ENCODE measurements at places on chromosomes 4 and X.
A peak's percentile ranks its signal among the peaks of the same experiment; 100 is the strongest.

DNA sequence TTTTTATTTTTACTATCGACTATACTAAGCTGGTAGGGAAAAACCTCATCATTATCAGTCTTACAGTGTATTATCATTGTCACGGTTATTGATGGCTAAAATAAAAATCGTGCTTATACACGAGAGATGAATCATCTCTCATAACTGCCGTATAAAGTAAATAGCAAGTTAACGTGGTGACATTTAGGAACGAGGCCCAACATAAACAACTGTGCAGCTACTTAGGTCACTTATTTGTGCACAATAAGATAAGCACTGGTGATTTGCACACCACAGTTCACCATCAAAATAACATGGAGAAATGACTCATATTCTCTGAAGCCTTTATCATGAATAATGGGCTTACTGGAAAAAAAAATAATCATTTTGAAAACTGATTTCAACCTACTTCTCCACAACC lies 482.0 kb upstream of the TENM3 start:
- peak; percentile 33 for DNase-seq

DNA sequence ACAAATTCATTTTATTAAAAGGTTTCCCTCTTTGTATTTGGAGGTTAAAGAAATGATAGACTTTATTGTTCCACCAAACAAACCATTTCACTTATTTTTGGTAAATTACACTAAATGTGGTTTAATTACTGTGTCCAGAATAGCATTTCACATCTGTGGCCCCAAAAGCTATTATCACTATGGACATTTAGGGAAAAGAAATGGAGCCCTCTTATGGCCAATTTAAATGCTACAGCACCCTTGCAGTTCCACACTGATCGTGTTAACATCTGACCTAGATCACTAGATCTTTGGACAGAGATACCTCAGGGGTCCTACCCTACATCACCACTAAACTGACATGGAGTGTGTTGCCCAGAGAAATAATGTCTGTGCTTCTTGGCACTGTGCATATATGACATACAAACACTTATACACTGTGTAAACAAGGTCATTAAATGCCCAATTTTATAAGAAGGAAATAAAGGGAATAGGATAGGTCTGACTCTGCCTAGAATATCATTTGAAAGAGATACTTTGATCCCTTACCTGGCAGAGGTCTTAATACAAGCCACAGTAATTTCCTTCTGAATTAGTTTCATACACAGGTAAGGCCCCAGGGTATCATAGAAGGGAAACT lies 163.9 kb downstream of the KDR start:
- DNase-seq: peak; percentile 6

- no peak for DNase-seq
Observed at GRCh38 chr4:19924761-19925160, 326.9 kb upstream of the SLIT2 start.

DNA sequence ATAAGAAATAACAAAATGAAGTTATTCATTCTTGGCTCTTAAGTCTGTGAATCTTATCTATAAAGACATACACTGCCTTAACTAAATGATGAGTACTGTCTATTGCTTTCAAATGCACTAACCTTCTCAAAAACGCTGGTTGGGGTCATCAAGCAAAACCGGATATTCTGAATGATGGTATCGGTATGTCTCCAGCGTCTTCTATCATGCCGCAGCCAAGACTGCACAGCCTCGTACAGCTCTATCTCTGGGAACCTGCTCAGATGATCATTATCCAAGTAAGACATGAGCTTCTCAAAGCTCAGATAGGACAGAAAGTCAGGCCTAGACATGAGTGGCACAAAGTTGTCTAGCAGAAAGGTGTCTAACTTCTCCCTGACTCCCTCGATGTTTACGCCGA lies 21.1 kb downstream of the KLHL15 start:
- no peak for DNase-seq

DNA sequence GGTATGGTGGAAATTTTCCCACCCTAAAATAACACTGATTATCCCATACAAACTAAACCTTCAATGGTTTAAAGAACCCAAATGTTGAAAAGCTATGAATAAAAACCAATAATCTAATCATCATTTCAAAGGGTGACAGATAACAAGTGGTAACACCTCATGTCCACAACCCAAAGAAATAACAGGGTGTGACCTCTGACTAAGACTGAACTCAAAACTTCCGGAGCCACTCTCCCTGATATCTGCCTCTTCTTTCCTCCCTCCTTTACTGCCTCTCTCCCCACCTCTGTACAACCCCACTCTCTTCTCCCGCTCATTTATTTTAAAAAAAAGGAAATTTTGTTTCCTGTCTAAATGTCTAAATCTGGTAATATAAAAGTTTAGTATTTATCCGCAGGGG lies 11.5 kb downstream of the FBXW7 start:
- DNase-seq: no peak

DNA sequence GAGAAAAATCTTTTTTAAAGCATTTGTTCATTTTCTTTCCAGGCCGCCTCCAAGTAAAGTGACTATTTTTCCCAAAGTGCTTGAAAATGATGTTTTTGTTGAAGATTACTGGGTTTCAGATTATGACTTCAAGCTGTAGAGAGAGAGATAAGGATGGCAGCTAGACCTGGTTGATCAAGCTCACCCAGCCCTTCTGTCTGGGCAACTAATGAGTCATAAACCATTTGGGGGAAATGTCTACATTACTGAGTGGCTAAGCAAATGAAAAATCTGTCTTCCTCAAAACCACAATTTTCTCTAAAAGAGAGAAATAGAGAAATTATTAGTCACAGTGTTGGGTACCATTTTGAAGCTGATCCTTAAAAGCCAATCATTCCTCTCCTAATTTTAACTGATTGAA lies 355.4 kb upstream of the CPEB2 start:
- DNase-seq: no peak

- no peak for DNase-seq
Observed at GRCh38 chr4:57308301-57308700, 198.1 kb upstream of the IGFBP7 start.

Measured in NCI-H460 (cell line).